Stomach (tissue), 19 donors: ENCODE measurements at places on chromosomes 1 and 21. TPM values are rescaled to one million over a fixed set of nuclear protein-coding genes. Genes with fewer than 3 reads are reported as not detected.

The PIAS3 gene
- polyA plus RNA-seq, result 19.2 TPM

The SPOCD1 gene
- polyA plus RNA-seq, result 5.6 TPM

The GFI1 gene
- 0.37 TPM for polyA plus RNA-seq

The C1orf141 gene
- polyA plus RNA-seq, result not detected
